A549 treated with CORT108297 at 1 μM for 4 hours (cell line): ENCODE measurements at places on chromosomes 3 and 15. TPM values are rescaled to one million over a fixed set of nuclear protein-coding genes. Genes with fewer than 3 reads are reported as not detected.

TM6SF1 gene
- total RNA-seq, result 0.07 to 0.38 TPM (median 0.08 TPM) in 3 of 5 replicates, not detected in the others

PLSCR2 gene
- total RNA-seq, result not detected in 5 replicates

HHLA2 gene
- total RNA-seq, result 0.04 to 0.13 TPM (median 0.08 TPM) in 3 of 5 replicates, not detected in the others

CCDC191 gene
- total RNA-seq, result 1.7 to 2.5 TPM (median 2.0 TPM) in 5 replicates

SLC51B gene
- 11.4 to 16.4 TPM (median 12.7 TPM) in 5 replicates for total RNA-seq

MB21D2 gene
- total RNA-seq, result 4.6 to 5.7 TPM (median 5.2 TPM) in 5 replicates

AGBL1 gene
- total RNA-seq, result not detected in 5 replicates

NPAP1 gene
- total RNA-seq, result not detected in 5 replicates

HRG gene
- not detected in 5 replicates for total RNA-seq

EPHB3 gene
- total RNA-seq, result 0.29 to 0.50 TPM (median 0.30 TPM) in 5 replicates

ATP2B2 gene
- total RNA-seq, result 0.02 to 0.09 TPM (median 0.06 TPM) in 5 replicates

EXOSC7 gene
- total RNA-seq, result 44.5 to 54.2 TPM (median 47.4 TPM) in 5 replicates

CIB2 gene
- 26.5 to 31.2 TPM (median 27.3 TPM) in 5 replicates for total RNA-seq

CPNE4 gene
- total RNA-seq, result 4.0 to 7.1 TPM (median 5.9 TPM) in 5 replicates

AP3B2 gene
- total RNA-seq, result 0.57 to 0.94 TPM (median 0.74 TPM) in 5 replicates

GOLGA6A gene
- 0.05 to 0.10 TPM (median 0.06 TPM) in 4 of 5 replicates, not detected in the other for total RNA-seq

TAGLN3 gene
- total RNA-seq, result not detected in 5 replicates

ADAM10 gene
- total RNA-seq, result 88.4 to 144 TPM (median 124 TPM) in 5 replicates

SCG3 gene
- 0.03 to 0.05 TPM (median 0.04 TPM) in 3 of 5 replicates, not detected in the others for total RNA-seq

WDR72 gene
- total RNA-seq, result 5.5 to 7.6 TPM (median 7.1 TPM) in 5 replicates

PP2D1 gene
- not detected in 5 replicates for total RNA-seq

KIF23 gene
- 69.2 to 104 TPM (median 80.4 TPM) in 5 replicates for total RNA-seq

SCAANT1 gene
- total RNA-seq, result not detected in 5 replicates

TARS3 gene
- total RNA-seq, result 5.9 to 8.0 TPM (median 6.8 TPM) in 5 replicates

ADAMTS7 gene
- 3.6 to 6.3 TPM (median 5.3 TPM) in 5 replicates for total RNA-seq

IL5RA gene
- not detected in 5 replicates for total RNA-seq

SEMA6D gene
- not detected in 5 replicates for total RNA-seq

LRRC15 gene
- 0.10 to 0.17 TPM (median 0.17 TPM) in 5 replicates for total RNA-seq

IL20RB gene
- total RNA-seq, result 0.59 to 0.91 TPM (median 0.83 TPM) in 5 replicates

ADGRG7 gene
- total RNA-seq, result not detected in 5 replicates

KCNAB1 gene
- not detected in 5 replicates for total RNA-seq

UCN2 gene
- 6.9 to 11.3 TPM (median 9.7 TPM) in 5 replicates for total RNA-seq

THSD4 gene
- 19.4 to 27.7 TPM (median 23.0 TPM) in 5 replicates for total RNA-seq

REC114 gene
- total RNA-seq, result 0.17 TPM in 1 of 5 replicates, not detected in the others

PRSS50 gene
- not detected in 5 replicates for total RNA-seq

BUB1B gene
- total RNA-seq, result 24.8 to 32.9 TPM (median 27.6 TPM) in 5 replicates

GPR62 gene
- total RNA-seq, result not detected in 5 replicates

COLQ gene
- 0.13 to 0.68 TPM (median 0.44 TPM) in 5 replicates for total RNA-seq

CACNA1D gene
- 0.61 to 1.2 TPM (median 0.83 TPM) in 5 replicates for total RNA-seq

NECTIN3 gene
- 19.9 to 31.8 TPM (median 25.2 TPM) in 5 replicates for total RNA-seq

MCF2L2 gene
- total RNA-seq, result 0.03 to 0.38 TPM (median 0.10 TPM) in 5 replicates

KNSTRN gene
- total RNA-seq, result 39.2 to 53.2 TPM (median 44.9 TPM) in 5 replicates

ARPIN gene
- total RNA-seq, result 10.3 to 13.7 TPM (median 12.1 TPM) in 5 replicates

RFX7 gene
- total RNA-seq, result 8.9 to 13.9 TPM (median 12.3 TPM) in 5 replicates

XCR1 gene
- total RNA-seq, result not detected in 5 replicates

DOCK3 gene
- 0.27 to 0.40 TPM (median 0.39 TPM) in 5 replicates for total RNA-seq

LTK gene
- 0.06 to 0.12 TPM (median 0.09 TPM) in 5 replicates for total RNA-seq

NR2F2 gene
- 23.2 to 26.3 TPM (median 24.2 TPM) in 5 replicates for total RNA-seq

ADCY5 gene
- total RNA-seq, result 0.10 to 0.55 TPM (median 0.18 TPM) in 5 replicates

MYO5C gene
- 4.5 to 6.5 TPM (median 5.4 TPM) in 5 replicates for total RNA-seq

FBXL22 gene
- 0.18 to 0.80 TPM (median 0.31 TPM) in 5 replicates for total RNA-seq

MKRN2OS gene
- not detected in 5 replicates for total RNA-seq

PCSK6 gene
- total RNA-seq, result 9.7 to 12.7 TPM (median 10.1 TPM) in 5 replicates

GPR149 gene
- total RNA-seq, result not detected in 5 replicates

PLCH1 gene
- 0.95 to 1.2 TPM (median 1.0 TPM) in 5 replicates for total RNA-seq

GALNT15 gene
- 0.05 to 0.18 TPM (median 0.15 TPM) in 5 replicates for total RNA-seq

UROC1 gene
- not detected in 5 replicates for total RNA-seq

MESP1 gene
- total RNA-seq, result 1.7 to 8.5 TPM (median 8.0 TPM) in 5 replicates
